ENCODE measurements at places on chromosomes 3 and 15.

- DNase-seq = no peak
These were observed 29.6 kb upstream of the TRPC1 start for GRCh38 chr3:142694225-142694624.

DNA sequence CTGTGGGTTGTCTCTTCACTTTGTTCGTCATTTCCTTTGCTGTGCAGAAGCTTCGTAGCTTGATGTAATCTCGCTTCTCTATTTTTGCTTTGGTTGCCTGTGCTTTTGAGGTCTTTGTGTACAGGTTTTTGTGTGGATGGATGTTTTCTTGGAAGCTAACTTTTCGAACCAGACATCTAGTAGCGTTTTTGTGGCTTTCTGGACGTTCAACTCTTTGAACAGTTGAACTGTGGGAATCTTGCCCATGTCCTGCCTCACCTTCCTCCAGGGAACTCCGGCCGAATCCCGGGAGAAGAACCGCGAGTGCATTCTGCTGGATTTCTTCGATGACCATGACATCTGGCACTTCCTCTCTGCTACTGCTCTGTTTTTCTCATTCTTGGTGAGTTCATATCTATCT lies 70.6 kb downstream of the USF3 start:
- DNase-seq = no peak

- DNase-seq = no peak
These were observed 336.4 kb upstream of the SATB1 start for GRCh38 chr3:18761530-18761929.

GRCh38 chr3:4421121-4421520 lies 45.9 kb downstream of the SUMF1 start:
- no peak for DNase-seq

DNA sequence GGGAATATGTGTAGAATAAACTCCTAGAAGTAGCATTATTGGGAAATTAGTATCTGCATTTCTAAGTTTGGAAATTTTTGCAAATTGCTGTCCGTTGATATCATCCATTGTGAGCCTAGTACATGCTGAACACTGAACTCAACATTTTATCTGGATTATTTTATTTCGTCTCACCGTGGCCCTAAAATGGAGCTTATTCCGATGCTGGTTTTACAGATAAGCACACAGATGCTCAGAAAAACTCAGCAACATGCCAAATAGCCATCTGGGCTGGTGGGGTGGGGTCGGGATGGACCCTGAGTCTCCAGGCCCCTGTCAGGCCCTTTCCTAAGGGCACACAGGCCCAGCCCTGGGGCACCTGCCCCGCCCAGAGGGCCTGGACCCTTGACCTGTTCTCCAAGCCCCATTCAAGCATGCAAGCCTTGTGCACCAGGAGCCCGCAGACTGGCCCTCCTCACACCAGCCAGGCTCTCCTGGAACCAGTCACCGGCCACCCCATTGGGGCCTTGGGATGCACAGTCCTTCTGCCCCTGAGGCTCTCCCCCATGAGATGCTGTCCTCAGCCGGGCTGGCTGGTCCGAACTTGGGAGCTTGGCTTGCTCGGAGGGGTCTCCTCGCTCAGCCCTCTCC lies 20.7 kb upstream of the KLF13 start:
- DNase-seq = no peak
